ENCODE measurements at places on chromosomes 4 and X. TPM values are rescaled to one million over a fixed set of nuclear protein-coding genes. Genes with fewer than 3 reads are reported as not detected.

The MSANTD1 gene
- 0.37 TPM for total RNA-seq

The FAM50A gene
- total RNA-seq = 62.1 TPM

The TCEAL2 gene
- total RNA-seq = not detected

The CDKL2 gene
- 0.42 TPM for total RNA-seq

The FHDC1 gene
- 2.0 TPM for total RNA-seq

The DCLK2 gene
- total RNA-seq = 1.2 TPM

The S100G gene
- total RNA-seq = not detected

The SLC49A3 gene
- total RNA-seq = not detected

The TEX11 gene
- not detected for total RNA-seq

The NWD2 gene
- not detected for total RNA-seq
